NT2/D1 (cell line): ENCODE measurements at places on chromosomes 12 and 14.

DNA sequence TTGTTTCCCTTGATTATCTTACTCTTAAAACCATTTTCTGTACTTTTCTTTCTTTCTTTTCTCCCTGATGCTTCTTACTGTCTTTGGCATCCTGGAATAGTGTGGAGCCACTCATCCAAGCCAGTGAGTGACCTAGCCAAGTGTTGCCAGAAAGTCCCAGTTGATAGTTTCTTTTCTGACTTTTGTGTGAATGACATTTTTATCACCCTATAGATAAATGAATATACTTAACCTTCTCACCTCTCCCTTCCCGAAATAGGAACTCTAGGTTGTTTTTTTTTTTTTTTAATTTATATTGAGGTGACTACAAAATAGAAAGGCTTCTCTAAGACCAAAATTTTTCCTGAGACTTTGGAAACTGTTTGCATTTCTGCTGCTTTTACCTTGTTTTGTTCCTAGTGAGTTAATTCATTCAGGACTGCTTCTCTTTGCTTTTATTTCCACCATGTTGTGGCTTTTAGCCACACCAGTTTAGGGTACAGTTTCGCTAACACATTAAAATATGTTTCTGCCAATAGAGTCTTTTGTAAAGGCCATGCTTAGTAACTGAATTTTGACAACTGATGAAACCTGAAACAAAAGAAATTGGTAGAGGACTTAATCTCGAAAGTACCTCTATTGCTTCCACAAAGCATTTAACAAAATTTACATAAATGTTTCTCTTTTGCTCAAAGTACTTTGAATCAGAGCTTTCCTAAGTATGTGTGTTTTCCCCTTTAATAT lies 194.6 kb downstream of the ERC1 start:
- DNase-seq, result no peak

- no peak for DNase-seq
Observed at GRCh38 chr14:52351233-52352060, 37.3 kb downstream of the PTGER2 start.

GRCh38 chr12:24896171-24896570 lies 52.7 kb downstream of the BCAT1 start:
- DNase-seq, result no peak

GRCh38 chr14:100108042-100108825 lies 43.0 kb downstream of the EVL start:
- DNase-seq, result peak; percentile 44

- no peak for DNase-seq
Observed at GRCh38 chr12:14952299-14952921, 9.0 kb downstream of the ARHGDIB start.

DNA sequence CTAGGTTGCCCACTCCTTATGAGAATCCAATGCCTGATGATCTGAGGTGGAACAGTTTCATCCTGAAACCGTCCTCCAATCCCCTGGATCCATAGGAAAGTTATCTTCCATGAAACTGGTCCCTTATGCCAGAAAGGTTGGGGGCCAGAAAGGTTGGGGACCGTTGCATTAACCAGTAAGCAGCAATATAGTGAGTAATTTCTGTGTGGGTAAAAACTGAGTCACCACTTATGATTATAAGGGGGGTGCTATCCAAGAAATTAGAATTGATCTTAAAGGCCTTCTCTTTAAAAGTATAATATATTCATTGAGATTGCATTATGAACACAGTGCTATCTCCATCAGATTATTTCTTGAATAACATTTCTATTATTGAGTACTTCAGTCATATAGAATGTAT lies 97.2 kb downstream of the PCNX1 start:
- DNase-seq, result no peak

DNA sequence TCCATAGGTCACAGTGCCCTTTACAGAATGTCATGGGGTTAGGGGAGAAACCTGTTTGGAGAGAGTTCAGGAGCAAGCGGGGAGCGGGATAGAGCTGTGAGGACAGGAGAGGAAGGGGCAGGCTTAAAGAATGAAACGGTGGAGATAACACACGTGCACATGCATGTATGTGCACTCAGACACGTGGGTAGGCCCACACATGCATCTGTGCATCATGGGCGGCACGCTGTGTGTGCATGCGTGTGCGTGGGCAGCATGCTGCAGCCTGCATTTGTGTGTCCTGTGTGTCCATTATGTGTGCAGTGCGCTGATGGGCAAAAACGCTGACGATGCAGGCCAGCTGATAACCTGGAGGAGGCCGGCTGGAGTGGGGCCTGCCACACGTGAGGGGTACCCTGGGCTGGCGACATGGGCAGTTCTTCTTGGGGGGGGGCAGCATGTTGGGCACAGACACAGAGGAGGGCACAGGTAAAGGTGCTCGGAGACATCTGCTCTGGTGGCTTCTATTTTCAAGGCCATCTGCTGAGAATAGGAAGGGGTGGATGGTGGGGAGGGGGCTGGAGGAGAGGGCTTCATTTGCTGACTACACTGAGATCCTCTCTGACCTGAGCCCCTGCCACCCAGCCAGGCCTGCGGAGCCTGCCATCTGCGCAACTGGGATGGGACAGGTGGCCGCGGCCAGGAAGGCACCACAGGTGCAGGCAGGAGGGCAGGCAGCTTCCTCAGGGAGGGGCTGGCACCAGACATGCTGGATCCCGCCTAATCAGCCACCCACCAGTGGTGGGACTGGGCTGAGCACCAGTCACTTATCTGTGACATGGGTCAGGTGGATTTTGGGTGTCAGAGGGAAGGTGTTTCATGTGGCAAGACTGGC lies 4.6 kb upstream of the ANKRD9 start:
- DNase-seq, result no peak

- DNase-seq, result no peak
Observed at GRCh38 chr12:113096675-113097461, 38.7 kb downstream of the RASAL1 start.

DNA sequence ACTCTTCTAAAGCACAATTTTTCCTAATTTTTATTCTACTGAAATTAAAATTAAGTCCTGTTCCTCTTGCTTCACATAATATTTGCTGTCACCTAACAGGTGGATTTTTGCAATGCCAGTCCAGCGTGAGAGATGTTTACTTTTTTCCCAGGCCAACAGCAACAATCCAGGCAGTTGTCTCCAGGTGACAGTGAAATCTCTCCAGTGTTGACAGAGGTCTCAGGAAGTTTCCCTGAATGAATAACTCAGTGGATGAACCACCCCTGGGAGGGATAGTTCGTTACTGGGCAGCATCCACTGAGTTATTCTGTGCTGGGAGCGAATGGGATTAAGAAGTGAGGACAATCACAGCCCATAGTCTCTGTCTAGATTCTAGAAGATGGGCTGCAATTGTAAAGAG lies 7.1 kb upstream of the NT5DC3 start:
- no peak for DNase-seq

GRCh38 chr14:20262642-20263128 lies 23.6 kb downstream of the OR11H4 start:
- DNase-seq, result no peak

- no peak for DNase-seq
Observed at GRCh38 chr12:45568808-45569207, 160.7 kb upstream of the ARID2 start.
